ENCODE measurements at places on chromosomes 2 and 18.

DNA sequence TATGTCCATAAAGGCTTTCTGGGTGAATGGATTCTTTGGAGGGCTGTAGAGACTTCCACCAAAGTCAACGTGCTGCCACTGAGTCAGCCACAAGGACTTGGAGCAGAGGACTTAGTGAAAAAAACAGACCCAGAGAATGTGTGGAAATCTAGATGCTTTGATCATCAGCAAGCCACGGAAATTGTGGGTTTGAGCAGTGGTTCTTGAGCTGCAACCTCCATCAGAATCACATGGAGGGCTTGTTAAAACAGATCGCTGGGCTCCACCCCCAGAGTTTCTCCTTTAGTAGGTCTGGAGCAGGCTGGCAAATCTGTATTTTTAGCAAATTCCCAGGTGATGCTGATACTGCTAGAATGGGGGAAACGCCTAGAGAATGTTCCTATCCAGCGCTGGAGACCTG, 95.3 kb downstream of the RBM43 start:
- no peak for DNase-seq

DNA sequence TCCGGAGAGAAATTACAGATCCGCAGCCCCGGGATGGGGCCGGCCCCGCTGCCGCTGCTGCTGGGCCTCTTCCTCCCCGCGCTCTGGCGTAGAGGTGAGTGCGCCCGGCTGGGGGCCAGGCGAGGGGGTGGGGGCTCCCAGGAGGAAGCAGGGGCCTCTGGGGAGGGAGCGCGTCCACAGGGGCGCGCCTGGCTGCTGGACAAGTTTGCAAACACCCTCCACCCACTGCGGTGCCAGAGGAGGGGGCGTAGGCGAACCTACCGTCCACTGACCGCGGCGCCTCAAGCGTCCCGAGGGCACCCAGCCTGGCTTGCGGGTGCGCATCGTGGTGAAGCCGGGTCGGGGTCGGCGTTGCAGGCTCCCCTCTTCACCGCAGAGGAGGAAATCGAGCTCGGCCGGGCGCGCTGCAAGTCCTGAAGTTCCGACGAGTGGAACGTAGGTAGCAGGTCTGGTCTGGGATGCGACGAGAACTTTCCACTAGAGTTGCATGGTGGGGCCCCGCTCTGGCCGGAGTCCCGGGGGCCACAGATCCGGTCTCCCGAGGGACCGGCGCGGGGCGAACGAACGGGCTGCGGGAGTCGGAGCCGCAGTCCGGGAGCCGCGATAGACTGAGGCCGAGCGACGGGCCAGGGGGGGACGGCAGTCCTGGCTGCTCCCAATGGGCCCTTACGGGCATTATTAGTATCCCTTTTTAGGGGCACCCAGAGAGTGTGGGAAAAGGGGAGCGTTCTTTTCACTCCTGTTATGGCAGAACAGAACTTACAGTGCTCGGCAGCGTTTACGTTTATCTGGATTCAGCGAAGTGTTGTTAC, 502 bp downstream of the MERTK start:
- peak; percentile 39 for DNase-seq

DNA sequence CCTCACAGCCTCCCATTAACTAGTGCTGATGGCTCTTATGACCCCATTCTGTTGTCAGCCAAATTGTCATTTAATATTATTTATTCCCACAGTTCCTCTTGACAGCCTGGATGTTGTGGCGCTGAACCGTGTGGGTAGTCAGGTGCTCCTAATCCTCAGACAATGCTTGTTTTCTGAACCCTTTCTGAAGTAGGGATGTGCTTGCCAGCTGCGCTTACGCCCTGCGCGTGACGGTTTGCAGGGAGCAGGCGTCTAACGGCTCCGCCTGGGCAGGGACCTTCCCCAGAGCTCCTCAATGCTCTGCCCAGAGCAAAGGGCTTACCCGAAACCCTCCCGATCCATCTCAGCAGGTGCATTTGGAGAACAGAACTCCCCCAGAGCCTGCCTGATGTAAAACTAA, 358.2 kb upstream of the MYT1L start:
- DNase-seq, result no peak

DNA sequence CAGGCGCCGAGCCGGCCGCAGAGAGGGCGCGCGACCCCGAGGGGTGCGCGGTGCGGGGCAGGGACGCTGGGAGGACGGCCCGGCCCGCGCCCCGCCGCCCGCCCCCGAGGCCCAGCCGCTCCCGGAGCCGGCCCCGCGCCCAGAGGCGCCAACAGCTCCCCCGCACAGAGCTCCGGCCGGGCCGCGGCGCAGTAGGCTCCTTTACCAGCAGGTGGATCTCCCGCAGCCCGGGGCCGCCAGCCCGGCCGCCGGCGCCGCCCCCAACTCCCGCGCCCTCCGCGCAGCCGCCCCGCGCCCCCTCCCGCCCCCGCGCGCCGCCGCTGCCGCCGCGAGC, 258 bp downstream of the MGAT4A start:
- peak; percentile 51 for DNase-seq

GRCh38 chr18:37566479-37567060, 972 bp upstream of the CELF4 start:
- no peak for DNase-seq

DNA sequence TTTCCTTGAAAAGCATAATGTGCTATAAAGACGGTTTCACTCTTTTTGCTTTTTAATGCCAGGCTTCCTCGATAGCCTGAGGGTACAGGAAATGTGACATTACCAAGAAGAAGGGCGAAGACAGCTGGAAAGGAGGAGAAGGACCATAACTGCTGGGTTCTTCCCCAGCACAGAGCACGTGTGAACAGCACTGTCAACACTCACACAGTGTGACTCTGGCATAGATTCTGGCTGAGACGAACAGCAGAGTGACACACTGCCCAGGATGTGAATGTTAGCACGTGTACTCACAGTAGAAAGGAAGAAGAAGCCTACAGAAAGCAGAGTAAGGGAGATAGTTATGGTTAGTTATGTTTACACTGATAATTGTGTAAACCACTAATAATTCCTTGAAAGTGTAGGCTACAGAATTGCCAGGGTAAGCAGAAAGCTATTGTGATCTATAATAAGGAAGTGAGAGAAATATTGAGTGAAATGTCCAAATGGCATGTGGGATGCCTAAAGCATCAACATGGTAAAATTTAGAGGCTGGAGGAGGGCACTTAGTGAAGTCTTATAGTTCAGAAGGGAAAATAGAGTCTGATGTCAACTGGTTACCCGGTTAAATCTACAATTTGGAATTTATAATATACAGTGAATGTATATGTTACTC, 198.2 kb downstream of the DLGAP1 start:
- DNase-seq, result no peak

- no peak for DNase-seq
These were observed 188.7 kb upstream of the NRXN1 start for GRCh38 chr2:51220606-51221005.

DNA sequence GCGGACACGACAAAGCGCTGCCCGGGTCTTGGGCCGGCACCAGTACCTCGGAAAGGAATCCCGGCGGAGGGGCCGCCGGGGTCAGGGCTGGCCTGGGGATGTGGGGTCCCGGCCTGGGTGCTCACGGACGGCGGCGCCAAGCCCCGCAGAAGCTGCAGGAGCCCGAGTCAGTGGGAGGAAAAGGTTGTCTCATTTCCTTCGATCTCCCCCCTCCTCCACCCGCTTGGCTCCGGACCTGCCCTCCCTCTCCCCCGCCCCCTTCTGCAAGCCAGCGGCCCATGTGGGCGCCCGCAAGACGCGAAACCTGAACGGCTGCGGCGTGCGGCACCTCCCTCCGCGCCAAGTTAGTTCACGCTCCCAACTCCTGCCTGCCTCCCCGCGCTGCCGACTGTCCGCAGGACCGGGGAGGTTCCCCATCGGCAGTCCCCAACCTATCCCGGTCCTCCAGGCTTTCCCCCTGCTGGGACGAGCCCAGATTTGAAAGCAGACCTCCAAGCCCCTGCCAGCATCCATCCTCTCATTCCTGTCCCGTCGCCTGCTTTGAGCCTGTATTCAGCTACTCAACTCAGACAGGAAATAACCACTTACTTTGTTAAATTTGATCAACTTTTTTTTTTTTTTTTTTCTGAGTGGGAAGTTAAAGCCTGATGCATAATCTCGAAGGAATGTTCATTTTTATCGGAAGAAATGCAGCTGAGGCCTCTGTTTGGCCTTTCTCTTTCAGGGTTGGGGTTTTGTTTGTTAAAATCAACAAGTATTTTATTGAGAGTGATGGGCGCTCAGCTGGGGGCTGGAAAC, at the start of gene EVA1A:
TSS of gene EVA1A (minus strand) at position 172 of the 798 bp plus-strand sequence. CDS start 42,799 bp downstream, outside the sequence.
- DNase-seq, result no peak

DNA sequence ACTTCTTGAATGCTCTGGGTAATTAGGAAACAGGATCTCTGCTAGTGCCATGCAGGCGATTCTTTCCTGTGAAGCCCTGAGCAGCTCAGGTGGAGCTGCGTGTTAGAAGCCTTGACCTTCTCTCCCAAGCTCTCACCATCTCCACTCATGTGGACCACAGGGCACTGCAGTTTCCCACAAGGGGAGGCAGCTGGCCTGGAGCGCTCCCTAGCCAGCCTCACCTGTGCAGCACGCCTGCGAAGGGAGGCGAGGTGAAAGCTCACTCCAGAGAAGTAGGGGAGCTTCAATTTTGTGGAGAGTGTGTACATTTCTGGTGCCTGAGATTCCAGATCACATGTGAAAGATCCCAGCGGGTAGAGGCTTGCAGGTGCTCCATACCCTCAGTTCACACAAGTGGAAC, 11.1 kb upstream of the HES6 start:
- DNase-seq, result no peak

DNA sequence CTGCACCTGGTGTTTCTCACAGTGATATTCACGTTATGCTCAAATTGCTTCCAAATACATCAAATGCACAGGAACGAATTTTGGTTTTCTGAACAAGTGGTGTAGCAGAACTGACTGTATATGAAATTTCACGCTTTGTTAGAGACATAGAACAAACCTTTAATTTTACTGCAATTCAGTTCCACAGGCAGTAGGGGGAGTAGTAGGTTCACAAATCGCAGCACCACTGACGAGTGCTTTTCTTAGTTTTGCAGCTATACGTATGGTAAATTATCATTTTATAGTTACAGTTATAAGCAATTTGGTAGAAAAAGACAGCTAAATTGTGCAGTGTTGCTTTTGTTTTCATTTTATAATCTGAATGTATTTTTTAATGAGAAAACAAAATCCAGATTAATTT, 113.3 kb downstream of the KIAA1328 start:
- DNase-seq, result no peak

DNA sequence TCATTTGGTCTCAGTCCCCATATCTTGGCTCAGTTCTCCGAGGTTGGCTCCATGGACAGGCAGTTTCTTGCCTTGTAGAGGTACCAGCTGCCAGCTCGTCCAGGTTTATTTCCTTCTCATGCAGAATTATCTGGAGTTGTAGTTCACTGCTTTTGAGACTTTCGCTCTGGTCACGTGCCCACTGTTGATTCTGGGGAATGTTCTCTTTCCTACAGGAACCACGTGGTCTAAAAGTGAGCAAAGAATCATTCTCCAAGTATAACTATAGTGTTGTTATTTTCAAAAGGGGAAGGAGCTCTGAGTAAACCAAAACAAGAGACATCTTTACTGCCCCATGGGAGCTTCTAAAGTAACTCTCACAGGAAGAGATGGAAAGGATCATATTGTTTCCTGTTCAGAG, 41.2 kb upstream of the RAB27B start:
- DNase-seq, result no peak

- DNase-seq, result no peak
These were observed 148.0 kb upstream of the FN1 start for GRCh38 chr2:215583881-215584280.

- DNase-seq, result no peak
These were observed 152.0 kb upstream of the RAB6C start for GRCh38 chr2:129827311-129828090.

DNA sequence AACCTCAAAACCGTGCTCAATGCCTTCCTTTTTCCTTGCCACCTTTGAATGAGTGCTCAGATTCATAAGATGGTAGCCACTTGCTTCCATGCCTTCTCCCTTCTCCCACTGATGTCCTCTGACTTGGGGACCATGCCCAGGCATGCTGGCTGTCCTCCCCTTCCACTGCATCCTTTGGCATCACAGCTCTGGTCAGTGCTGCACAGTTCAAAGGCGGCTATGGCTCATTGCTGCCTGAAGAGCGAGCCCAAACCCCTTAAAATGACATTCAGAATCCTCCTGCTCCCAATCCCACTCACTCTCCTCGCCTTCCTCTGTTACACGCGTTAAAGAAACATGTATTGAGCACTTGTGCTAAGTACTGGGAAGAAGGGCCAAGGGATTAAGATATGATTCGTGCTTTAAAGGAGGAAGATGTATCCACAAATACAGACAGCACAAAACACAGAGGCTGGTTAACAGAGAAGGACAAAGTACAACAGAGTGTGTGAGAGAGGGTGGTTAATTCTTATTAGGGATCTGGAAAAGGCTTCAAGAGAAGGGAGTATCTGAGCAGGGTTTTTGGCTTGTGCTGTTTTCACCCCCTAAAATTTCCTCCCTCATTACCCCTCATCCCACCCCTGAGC, 81.8 kb downstream of the CERKL start:
- DNase-seq, result no peak

DNA sequence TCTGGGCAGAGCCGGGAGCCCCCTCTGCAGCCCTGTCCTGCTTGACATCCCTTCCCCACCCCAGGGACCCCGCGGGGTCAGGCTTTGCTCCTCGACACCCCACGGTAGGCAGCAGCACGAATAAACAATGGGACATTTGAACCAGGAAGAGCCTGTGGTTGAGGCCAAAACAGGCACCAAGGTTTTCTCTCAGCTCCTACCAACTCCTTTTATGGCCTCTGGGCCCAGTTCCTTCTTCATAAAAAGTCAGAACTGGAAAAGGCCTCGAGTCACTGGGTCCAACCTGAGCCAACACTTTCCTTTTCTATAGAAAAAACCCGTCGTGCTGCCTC, 20.6 kb downstream of the TEX44 start:
- no peak for DNase-seq

DNA sequence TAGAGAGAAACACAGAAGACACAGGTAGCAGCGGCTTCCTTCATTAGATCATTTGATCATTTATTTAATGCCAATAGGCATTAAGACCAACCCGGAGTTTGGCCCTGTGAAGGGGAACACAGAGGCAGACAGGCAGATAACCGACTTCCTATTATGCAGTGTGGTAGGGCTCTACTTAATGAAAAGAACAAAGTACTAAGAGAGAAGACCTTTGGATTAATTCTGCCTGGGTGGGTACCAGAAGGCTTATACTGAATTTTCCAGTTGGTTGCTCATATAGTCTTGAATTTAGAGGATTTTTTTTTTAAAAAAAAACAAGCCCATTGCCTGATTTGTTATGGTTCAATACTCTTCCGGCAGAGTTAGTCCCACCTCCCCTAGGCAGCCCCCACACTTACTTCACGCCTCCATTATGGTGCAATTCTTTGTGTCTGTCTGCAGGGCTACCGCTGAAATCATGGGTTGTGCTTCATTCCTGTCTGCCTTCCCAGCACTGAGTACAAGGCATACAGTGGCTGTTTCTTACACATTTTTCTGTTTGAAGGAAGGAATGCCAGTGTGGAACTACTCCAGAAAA, 244.3 kb upstream of the APCDD1 start:
- DNase-seq, result no peak

DNA sequence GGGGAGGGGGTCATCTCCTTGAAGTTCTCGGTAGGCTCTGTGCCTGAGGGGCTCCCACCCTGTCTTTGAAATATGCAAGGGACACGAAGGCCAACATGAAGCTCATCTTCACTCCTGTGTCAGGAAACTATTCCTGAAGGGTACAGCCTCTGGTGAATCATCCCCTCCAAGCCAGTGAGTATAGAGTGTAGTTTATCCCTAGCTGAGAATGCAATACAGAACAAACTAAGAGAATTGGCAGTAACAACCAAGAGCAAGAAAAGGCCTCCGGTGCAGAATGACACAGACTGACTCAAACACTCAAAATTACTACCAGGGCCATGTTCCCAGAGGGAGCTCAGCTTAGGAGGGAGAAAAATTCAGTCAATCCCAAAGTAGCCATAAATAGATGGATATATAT, 413.3 kb downstream of the BCL11A start:
- DNase-seq, result no peak
